ENCODE measurements at places on chromosomes 1 and 21.

DNA sequence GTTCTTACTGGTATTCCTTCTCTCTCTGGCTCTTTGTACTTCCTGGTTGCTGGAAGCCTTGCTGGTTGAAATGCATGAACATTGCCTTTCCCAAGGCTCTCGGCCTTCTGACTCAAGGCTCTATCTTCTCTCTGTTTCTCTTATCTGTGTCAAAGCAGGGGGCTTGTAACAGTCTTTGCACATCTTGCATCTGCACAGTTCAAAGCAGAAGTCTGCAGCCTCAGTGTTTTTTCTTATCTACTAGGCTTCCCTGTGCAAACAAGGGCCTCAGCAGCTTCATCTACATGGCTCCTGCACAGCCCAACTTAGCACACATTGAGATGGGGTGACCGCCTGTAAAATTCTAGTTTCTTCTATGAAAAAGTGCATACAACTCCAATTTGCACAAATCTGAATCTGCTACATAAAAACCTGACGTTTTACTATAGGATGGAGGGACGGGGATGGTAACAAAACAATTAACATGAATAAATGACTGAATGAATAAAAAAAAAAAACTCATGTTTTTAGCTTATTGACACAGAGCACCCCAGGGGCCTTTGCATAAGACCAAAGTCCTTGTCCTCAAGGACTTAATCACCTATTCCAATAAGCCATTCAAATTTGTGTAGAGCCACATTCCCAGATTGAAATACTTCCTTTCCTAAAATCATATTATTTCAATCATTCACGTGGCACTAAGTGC is 458.3 kb downstream of the LMO4 start:
- DNase-seq, result no peak

GRCh38 chr21:29271927-29272333 is 26.8 kb upstream of the BACH1 start:
- no peak for DNase-seq

- no peak for DNase-seq
Observed at GRCh38 chr1:66274634-66275033, 259.3 kb upstream of the SGIP1 start.

DNA sequence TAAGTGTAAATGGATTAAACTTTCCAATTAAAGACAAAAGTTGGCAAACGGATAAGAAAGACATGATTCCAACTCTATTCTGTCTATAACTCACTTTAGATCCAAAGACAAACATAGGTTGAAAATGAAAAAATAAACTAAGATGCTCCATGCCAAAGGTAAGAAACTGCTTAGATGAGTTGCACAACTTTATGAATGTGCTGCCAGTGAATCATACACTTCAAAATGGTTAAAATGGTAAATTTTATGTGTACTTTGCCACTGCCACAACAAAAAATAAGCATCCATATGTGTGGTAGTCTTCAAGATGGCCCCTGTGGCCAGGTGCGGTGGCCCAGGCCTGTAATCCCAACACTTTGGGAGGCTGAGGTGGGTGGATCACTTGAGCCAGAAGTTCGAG is 45.0 kb downstream of the NSL1 start:
- no peak for DNase-seq

DNA sequence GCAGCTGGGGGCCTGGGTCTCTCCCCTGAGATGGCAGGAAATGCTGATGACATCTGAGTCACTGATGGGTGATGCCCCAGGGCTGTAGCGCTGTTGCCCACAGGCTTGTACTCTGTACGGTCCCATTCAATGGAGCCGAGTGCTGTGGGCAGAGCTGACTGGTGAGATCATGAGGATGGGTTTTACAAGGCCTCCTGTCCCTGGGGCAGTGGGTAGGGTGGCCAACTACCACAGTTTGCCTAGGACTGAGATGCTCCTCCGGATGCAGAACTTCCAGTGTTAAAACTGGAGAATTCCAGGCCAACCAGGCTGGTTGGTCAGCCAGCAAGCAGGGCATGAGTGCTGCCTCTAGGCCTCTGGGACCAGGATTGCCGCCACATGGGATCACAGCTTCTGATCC is 9.2 kb downstream of the PHLDA3 start:
- no peak for DNase-seq

DNA sequence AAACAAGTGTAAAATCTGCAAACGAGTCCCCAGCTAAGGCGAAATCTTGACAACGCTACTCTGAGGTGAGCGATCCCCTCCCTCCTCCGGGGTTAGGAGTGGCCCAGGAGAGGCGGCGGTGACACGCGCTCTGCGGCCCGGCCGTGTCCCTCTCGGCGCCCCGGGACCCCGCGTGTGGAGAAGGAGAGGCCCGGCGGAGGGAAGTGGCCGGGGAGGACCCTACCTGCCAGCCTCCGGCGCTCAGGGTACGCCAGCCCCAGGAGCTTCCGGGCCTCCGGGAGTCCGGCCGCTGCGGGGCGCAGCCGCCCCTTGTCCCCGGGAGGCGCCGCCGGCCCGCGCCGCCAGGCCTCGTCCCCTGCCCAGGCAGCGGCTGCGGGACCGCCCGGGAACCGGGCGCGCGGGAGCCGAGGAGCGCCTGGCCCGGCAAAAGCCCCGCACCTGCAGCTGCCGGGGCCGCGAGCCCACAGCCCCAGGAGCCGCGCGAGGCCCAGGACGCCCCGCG is 543 bp downstream of the ABCB10 start:
- peak; percentile 66 for DNase-seq

DNA sequence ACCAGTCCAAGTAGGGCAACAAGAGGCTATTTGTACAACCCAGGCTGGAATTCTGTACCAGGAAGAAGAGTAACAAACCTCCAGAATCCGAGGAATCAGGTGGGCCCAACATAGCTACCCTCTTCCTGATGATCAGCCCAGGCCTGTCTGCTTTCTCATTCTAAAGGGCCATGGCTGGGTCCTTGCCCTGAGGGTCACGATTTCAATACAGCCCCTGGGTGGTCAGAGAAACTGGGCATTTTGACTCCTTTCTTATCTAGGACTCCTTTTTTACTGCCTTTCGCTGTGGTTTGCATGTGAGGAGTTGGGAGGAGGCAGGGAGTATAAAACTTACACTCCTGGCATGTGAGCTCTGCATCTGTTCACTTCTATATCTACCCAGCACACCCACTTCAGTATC is 164.9 kb upstream of the COA6 start:
- DNase-seq, result no peak

GRCh38 chr1:18199462-18199861 is 91.9 kb downstream of the IGSF21 start:
- DNase-seq, result peak; percentile 40

DNA sequence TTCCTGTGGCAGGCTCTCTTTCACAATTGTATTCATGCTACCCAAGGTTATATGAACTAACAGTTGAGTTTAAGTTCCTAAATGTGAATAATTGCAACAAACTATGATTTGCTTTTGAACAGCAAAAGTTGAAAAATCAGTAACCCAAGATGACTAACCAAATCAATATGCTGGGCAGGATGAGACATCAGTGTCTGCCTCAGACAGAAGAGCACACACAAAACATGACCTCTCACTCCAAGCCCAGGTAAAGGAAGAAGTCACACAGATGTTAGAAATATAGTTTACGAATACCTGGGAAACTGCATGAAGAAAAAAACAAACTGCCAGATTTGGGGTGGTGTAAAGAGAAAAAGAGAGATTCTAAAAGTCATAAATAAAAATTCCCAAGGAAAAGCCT is 3.5 kb downstream of the OR2L13 start:
- no peak for DNase-seq

Measured in NCI-H2081 (cell line).